Hindlimb muscle (tissue), 1 donor: ENCODE measurements at places on chromosomes 13 and 19.

DNA sequence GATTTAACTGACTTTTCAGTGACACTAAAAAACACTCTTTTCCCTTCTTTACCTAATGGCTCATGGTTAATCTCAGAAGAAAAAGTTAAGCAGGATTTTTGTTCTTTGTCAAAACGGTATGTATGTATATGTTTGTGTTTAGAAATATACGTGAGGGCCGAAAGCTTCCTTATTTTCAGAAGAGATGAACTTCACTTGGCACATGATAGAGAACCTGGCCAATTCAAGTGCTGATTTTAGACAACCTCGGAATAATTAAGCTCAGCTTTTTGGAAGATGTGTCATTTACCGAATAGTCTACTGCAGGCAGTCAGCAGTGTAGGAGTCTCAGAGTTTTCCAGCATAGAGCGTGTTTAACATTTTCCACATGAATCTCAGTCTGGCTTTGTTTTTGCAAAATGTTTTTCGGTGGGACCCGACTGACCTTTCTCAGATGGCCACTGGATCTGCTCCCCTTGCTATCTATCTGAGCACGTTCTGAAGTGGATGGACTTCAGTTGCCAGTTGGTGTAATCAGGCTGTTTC lies 4.6 kb downstream of the RNASEH2B start:
- no peak for DNase-seq

GRCh38 chr19:50679177-50680125 lies 30.2 kb downstream of the C19orf81 start:
- peak; percentile 73 for DNase-seq

DNA sequence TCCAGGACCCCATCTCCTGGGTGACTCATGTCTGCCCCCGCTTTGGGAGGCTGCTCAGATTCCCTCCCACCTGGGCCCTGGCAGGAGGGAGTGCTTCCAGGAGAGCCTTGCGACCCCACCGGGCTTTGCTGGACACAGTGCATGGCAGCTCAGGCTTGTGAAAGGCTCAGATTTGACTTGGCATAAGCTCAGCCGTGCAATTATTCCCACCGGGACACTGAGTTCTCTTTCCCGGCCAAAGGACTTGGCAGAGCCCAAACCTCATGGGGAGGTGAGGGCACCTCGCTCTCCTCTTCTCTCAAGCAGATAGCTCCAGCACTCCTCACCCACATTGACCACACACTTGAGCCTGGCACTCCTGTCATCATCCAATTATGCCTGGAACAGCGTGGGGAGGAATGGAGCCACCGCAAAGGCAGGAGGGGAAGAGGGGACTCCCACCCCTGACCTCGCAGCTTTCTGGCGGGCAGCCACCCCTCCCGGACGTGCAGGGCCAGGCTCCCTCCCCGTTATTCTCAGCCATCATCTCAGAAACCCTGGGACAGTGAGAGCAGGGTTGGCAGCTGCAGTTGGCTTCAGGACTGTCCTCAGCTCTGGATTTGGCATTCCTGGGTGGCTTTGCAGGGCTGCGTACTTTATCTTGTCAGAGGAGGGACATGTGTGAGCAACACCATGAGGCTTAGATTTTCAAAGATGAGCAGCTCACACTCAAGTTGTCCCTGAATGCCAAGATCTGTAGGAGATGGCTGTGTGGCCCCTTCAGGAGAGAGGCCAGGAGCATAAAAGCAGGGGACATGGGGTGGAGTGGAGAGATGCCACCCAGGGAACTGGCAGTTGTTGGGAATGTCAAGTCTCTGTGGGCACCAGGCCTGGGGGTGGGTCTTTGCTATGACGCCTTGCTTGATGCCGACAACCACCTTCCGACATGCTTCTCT lies 306.2 kb downstream of the TEX29 start:
- DNase-seq: no peak

DNA sequence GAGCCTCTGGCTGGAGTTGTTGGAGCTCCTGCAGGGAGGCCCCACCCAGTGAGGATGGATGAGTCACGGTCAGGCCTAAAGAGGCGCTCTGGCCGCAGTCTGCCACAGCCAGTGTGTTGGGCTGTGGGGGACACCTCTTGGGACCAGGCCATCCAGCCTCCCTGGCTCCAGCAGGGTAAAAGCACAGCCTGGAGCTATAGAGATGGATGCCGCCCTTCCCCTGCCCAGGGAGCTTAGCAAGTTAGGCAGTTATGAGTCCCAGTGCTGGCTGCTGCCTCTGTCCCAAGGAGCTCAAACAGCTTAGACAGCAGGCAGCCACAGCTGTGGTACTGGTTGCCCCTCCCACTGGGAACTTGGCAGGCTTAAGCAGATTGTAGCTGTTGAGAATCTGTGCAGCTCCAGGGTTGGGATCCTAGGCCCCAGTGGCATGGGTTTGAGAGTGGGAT lies 100.9 kb downstream of the NDFIP2 start:
- no peak for DNase-seq
